ENCODE measurements at places on chromosomes 5 and 9. TPM values are rescaled to one million over a fixed set of nuclear protein-coding genes. Genes with fewer than 3 reads are reported as not detected.

- no peak for DNase-seq
Measured at GRCh38 chr5:147961208-147961749, 54.9 kb upstream of the C5orf46 start.

DNA sequence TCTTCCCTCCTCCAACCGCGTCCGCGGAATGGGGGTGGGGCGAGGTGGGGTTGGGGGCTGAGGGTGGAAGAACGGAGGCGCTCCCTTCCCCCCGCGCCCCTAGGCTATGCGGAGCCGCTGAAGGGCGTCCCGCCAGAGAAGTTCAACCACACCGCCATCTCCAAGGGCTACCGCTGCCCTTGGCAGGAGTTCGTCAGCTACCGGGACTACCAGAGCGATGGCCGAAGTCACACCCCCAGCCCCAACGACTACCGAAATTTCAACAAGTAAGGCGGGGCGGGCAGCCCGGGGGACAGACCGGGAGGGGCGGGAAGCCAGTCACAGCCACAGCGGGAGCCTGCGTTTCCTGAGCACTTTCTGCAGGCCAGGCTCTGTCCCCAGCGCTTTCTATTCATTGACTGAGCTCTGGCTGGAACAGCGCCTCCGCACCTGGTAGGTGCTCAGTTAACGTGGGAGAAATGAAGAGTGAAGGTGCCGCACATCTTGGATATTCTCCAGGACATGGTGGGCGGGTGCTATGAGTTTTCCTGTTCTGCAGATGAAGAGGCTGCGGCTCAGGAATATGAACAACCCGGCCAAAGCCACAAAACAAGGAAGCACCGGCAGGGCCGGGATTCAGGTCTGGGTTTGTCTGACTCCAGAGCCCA is 11.3 kb downstream of the MYOZ3 start:
- peak; percentile 52 for DNase-seq

GRCh38 chr9:131982671-131983239 is 96.9 kb downstream of the MED27 start:
- peak; percentile 39 for DNase-seq

DNA sequence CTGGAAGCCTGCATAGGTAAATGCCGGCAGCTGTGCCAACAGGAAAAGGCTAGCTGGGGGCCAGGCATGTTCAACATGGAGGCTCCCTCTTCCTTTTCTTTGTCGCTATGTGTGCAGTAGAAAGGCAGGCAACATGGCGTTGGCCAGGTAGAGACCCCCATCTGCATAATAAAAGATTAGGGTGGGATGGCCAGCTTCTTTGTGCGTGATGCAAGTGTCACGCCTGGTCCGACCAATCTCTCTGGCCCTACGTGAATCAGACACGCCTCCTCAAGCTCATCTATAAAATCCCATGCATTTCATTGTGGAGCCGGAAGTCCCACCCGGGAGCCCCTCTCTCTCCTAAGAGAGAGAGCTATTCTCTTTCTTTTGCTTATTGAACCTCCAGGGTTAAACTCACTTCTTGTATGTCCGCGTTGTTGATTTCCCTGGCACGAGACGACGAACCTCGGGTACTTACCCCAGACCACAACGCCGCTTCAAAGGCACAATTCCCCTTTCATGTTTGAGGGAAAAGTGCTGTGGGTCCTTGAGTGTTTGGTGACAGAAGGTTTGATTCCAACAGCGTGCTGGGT is 25.0 kb upstream of the C5orf47 start:
- no peak for DNase-seq

- DNase-seq: no peak
Measured at GRCh38 chr5:154620411-154620810, 134.8 kb upstream of the LARP1 start.

DNA sequence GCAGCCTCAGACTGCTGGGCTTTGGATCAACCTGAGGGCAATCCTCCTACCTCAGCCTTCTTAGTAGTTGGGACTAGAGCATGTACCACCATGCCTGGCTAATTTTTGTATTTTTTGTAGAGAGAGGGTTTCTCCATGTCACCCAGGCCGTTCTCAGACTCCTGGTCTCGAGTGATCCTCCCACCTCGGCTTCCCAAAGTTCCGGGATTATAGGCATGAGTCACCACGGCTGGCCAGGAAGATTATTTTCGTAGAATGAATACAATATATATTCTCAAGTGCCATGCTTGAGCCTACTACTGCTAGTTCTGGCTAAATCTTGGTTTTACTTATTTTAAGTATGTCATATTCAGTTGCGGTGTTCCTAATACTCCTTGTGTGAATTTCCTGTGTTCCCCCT is 88.2 kb upstream of the CLINT1 start:
- DNase-seq: peak; percentile 45

DNA sequence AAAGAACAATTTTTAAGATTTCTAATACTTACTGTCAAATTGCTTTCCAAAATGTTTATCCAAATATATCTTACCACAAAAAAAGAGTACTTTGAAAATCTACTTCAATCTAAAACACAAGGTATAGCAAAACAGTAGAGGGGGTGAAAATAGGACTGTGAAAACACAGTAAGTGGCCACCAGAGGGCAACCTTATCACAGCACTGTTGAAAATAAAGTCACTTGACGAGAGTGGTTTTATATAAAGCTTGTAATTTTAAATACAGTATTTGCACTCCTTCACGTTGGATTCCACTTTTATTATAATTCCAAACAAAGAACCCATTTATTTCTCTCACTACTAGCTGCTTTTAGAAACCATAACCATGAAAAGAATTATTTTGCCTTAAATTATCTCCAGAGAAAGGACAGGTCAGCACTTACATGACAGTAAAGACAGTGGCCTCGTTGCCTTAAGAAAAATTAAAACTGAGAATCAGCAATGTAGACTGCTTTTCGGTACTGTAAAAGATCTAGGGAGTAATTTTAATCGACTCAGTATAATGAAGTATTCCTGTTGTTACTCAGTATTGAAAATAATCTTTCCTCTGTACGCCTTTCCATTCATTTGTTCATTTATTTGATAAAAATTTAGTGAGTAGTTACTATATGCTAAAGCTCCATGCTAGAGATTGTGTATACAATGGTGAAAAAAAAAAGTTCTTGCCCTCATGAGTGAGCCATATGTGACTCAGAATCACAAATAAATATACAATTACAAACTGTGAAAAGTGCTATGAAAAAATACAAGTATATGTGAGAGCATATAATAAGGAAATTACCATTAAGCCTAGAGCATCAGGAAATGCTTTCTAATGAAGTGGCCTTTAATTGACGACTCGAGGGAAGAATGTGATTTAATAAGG is 40.0 kb upstream of the CDK5RAP2 start:
- DNase-seq: peak; percentile 76

DNA sequence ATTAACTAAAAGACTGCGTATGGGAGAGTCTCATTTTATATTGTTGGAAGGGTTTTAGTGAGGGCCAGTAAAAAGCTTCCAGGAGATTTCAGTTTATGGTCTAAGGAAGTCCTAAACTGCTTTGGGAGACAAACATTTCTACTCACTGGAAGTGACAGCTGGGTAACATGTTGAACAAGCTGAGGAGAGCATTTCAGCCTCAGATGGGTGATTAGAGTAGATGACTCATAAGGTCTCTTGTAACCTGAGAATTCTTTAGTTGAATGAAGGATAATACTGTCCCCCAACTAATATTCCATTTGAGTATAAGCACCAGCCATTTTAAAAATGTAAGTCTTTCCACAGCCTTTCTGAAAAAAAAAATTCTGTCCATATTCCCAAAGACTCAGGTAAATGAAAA is 218.0 kb upstream of the C9orf72 start:
- DNase-seq: peak; percentile 44

GRCh38 chr9:98161851-98162250 is 30.6 kb downstream of the CORO2A start:
- no peak for DNase-seq

Gene RLN2
- total RNA-seq: not detected

Gene MEIKIN
- not detected for total RNA-seq

Gene IFNA2
- not detected for total RNA-seq
